Non-pigmented ciliary epithelial cell (primary cell): ENCODE measurements at places on chromosomes 13 and 19.

- DNase-seq = no peak
Measured at GRCh38 chr13:51978796-51979556, 32.3 kb downstream of the ATP7B start.

DNA sequence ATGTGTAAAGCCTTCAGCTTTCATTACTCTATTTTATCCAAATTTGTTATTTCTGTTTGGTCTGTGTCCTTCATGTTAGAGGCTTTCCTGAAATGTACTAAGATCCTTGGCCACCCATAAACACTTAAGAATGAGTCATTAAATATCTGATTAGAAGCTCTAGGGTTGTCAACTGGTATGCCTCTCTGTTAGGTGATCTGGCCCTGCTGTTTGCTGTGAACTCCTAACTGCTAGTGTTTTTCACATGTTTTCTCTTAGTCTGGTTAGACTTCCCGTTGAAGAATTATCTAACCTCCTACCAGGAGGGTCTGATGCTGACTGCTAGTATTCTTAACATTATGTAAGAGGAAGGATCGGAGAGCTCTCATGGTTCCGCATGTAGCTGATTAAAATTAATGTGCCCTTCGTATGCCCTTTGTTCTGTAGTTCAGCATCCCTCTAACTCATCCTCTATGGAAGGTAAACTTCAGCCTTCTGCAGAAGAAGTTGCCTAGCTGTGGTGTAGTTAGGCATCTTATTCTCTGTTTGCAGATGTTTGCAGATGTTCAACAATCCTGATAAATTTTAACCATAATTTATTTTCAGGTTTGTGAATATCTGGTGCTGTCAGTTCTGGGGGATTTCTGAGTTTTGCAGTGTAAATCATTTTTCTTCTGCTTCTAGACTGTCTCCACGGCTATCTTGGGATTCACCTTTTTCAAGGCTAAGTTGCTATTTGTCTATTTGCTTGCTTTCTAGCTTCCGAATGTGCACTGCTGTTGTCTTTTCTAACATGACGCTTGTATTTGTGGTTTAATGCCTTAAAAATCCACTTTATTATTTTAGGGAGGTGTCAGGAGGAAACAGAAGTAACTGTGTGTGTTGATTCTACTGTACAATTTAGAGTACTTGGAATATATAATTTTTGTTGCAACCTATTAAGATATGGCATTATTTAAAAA is 207.2 kb upstream of the SPRY2 start:
- DNase-seq = peak; percentile 42

- DNase-seq = peak; percentile 78
Measured at GRCh38 chr13:36965767-36966166, 33.4 kb downstream of the ALG5 start.

- DNase-seq = no peak
Measured at GRCh38 chr13:31927219-31927653, 104.3 kb upstream of the FRY start.

DNA sequence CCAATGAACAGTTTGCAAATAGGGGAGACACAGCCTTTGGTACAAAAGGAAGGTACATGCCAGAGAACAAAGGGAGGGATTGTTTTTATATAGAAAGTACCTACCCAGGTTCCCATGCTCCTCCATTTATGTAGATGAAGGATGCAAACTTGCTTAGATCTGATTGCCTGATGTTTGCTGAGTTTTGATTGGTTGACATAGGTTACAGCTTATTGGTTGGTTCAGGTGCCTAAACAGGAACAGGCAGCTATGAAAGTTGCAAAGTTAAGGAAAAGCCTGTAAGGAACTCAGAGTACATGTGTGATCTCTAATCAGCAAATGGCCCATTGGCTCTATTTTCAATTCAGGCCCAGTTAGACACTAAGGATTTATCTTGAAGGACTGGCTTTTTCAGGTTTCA is 6.5 kb upstream of the NAA16 start:
- DNase-seq = no peak

DNA sequence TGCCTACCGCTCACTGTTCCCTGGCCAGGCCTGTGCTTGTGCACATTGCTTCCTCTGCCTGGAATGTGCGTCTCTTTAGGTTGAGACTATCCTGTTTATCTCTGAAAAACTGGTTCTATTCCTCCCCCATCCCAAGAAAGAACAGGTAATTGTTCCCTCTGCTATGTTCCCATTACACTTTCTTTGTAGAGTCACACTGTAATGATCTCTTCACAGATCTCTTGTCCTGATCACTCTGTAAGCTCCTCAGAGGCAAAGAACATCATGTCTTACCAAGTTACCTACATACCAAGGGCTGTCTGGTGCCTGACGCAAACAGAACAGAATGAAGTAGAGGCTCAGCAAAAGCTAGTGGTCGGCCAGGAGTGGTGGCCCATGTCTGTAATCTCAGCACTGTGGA is 40.3 kb downstream of the SPRYD7 start:
- DNase-seq = no peak

- no peak for DNase-seq
Measured at GRCh38 chr19:46944918-46945628, 74.6 kb upstream of the NPAS1 start.

DNA sequence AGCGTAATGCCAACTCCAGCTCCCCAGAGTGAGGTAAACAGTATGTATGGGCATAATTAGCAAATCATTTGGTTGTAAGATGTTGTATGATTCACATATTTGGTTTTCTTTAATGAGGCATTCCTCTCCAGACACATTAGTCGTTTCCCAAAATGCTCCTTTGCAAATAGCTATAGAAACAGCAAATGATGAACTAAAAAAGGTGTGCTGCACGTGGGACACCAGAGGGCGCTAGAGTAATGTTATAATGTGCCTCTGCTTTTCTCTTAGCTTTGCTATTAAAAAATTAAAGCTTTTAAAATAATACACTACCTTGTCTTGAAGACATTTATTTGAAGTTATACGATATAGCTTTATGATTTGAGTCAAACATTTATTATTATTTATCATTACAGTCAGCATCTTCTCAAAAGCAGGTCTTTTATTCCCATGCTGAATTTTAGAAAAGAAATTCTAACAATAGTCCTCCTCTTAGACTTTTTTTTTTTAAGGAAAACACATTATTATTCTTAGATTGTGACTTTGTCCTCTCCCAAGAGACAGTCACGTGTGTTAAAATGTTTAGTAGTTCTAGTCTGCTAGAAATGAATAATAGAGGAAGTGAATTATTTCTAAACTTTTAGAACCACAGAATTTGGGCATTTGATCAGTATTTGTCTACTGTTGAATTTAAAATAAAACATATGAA is 121.6 kb upstream of the FRY start:
- DNase-seq = no peak

GRCh38 chr13:89897681-89898080 is 1449.8 kb upstream of the MIR17HG start:
- DNase-seq = no peak

- DNase-seq = no peak
Measured at GRCh38 chr13:51534041-51534817, 50.0 kb upstream of the WDFY2 start.

DNA sequence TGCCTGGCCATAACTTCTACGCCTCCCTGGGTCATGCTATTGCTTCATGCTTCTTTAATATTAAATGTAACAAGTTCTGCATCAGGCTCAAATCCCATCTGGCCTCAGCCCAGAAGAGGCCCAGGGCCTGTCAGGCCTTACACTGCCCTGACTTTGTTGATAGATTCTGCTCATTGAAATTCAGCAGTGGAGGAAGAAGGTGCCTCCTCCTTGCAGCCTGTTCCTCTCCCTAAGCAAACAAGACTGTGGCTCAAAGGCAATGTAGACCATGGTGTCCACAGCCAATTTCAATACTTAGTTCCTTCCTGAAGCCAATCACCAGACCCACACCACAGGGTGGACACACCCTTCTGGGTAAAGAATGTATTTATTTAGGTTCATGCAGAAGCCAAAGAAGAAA is 59.4 kb downstream of the LACC1 start:
- no peak for DNase-seq

DNA sequence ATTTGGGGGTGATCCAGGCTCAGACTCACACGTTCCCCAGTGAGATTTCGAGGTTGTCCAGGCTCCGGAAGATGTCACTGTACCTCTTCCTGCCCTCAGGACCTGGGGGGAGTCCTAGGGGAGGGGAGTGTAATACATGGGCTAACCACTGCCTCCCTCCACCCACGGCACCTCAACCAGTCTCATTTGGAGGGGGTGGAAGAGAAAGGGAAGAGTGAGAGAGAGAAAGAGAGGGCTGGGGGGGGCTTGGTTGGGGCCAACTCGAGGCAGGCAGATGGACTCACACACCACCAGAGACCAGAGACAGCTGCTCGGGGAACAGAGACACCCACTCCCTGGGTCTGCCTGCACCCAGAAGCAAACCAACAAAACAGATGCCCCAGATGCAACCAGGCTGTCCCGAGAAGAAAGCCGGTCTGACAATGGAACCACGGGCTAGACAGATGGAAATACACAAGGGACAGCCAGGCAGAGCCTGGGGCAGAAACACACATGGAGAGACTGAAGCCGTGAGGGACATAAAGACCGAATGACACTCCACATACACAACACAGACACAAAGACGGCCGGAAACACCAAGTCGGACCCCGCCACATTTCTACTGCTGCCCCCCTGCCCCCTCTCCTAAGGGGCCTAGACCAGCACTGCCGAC is 825 bp downstream of the GMIP start:
- no peak for DNase-seq

- DNase-seq = no peak
Measured at GRCh38 chr13:43111559-43112400, 88.4 kb downstream of the DNAJC15 start.

DNA sequence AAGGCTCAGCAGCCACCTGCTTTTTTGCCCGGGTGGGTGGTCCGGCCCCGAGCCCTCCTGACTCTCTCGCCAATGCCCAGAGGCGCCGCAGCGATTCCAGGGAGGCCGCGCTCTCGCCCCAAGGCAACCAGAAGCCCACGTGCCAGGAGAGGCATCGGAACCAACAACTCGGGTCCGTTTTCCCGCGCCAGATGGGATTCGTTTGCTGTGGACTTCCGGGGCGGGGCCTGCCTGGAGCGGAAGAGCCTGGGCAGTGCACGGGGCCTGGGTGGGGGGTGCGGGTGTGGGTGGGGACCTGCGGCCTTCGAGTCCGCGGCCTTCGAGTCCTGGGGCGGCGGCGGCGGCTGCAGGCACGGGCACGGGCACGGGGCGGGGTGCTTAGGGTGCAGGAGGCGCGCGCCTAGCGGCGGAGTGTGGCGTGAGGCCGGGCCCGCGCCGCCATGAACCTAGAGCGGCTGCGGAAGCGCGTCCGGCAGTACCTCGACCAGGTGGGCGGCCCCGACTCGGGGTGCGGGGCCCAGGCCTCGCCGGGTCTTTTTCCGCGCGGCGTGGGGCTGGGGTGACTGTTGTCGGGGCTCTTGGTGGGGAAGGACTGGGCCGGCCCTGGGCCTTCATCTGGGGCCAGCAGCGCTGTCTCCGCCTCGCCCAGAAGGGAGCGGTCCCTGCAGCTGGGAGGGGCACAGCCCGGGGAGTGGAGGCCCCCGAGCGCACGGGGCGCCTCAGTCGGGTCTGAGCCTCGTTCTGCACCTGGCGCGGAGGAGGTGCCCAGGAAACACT is at the start of gene CDC16:
Gene CDC16 (plus strand): TSS at position 253 of the 777 bp plus-strand sequence. CDS start 188 bp downstream, at position 441.
- peak; percentile 42 for DNase-seq

DNA sequence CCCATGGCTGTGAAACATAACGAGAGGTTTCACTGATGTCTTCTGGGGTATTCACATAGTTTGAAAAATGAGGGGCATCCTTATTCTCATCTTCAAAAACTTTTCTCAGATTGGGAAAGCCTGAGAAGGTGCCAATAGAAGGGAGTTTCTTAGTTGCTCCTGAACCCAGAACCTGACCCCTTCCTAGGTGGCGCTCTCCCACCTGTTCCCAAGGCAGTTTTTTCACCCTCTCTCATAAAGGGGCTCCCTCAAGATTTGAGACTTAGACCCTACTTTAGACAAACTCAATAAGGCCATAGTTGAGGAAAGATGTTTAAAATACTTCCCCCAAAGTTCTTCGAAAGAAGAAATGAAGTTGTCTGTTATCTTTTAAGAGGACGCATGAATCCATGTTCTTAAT is 142.2 kb downstream of the FGF9 start:
- DNase-seq = no peak

DNA sequence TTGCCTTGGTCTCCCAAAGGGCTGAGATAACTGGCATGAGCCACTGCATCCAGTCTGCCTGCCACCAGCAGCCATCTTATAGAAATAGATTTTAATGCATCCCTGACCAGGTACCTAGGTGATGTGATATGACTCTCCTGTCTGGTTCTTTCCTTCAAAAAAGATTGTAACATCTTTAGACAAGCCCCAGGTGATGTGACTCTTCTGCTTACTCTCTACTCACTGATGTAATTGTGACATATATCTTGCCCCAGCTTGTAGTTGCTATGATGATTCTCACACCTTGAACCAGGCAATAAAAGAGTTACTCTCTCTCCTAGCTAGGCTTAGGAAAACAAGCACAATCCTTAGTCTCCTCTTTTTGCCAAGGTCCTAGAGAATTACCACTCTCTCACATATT is 30.6 kb upstream of the ZNF681 start:
- DNase-seq = no peak

GRCh38 chr13:29570051-29570654 is 25.3 kb downstream of the SLC7A1 start:
- no peak for DNase-seq

DNA sequence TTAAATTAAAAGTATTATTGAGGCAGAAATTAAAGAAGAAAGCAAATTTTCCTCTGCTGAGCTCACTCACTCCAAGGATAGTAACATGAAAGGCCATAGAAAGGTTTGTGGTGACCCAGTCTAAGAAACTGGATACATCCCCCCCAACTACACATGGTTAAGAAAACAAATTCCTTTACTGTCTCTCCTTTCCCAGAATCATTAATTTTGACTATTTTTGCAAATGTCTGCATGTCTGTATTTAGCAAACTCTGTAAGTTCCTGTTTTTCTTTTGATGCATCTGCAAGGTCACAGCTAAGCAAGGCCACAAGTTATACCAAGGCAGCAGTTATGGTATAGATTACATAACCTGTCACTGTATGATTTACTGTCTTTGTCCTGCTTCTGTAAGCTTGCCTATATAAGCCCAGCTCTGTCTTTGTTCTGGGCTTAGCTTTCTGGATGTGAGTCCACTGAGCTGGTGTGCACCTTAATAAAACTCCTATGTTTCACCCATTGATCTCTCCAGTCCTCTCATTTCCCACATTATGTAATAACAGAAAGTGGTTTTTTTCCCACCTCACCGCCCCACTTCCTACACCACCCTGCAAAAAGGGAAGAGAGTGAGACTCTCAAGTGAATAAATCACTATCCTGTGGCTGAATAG is 8.5 kb upstream of the ZNF83 start:
- DNase-seq = no peak

DNA sequence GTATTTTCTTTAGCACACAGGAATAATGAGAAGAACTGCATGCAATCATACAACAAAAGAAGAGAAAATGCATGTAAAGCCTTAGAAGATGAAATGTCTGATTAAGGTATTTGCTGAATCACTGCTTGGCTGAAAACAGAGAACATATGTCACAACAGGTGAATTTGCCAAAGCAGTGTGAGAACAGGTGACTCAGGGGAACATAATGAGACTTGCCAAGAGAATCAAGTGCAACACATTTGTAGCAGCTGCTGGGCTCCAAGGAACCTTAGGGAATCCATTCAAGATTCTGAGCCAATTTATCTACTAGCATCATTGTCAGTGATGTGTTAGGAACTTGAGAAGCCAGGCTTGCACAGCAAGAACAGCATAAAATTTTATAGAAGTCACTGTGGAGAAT is 273.1 kb downstream of the PCDH20 start:
- DNase-seq = no peak
